ENCODE measurements at places on chromosomes 5 and 9. TPM values are rescaled to one million over a fixed set of nuclear protein-coding genes. Genes with fewer than 3 reads are reported as not detected.
A peak's percentile ranks its signal among the peaks of the same experiment; 100 is the strongest.

DNA sequence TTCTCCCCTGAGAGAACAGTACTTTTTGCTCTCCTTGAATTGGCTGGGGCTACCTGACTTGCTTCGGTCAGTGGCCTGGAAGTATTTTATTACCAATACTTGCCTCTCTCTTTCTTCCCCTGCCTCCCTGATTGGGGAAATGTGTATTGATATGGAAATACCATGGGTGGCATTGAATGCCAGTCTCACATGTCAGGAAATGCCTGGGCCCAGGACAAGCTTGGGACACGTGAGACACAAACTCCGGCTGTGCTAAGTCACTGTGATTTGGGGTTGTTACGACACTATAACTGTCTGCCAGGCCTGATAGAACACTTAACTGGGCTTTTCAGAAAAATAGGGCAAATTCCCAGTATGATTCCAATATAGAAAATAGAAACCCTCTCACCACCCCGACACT is 238.3 kb downstream of the GADD45G start:
- DNase-seq, result no peak
- no peaks in the 10 kb centered on the region for H3K4me1 ChIP-seq
- no peak overlapping the region for H3K27ac ChIP-seq
- no peaks in the 10 kb centered on the region for H3K36me3 ChIP-seq
- H3K4me3 ChIP-seq, result no peak overlapping the region

DNA sequence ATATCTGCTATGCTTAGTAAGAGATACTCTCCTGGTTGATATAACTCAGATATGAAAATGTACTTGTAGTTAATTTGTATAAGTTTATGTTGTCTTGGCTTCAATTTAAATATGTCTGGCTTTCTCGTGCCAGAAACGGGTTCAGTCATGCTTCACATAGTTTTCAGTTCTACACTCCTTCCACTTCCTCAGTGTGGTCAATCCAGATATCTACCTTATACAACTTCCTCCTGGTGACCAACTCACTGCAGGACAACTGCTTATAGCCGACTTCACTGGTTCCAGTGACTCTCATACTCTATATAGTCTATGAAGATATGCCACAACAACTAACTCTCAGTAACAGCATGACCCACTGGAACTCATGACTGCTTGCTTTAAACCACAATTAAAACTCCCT is 690.4 kb downstream of the SLCO4C1 start:
- no peak overlapping the region for H3K27ac ChIP-seq
- H3K27me3 ChIP-seq, result no peaks in the 10 kb centered on the region
- DNase-seq, result no peak
- H3K4me1 ChIP-seq, result no peaks in the 10 kb centered on the region
- H3K36me3 ChIP-seq, result no peaks in the 10 kb centered on the region
- H3K4me3 ChIP-seq, result no peak overlapping the region

GRCh38 chr9:6413365-6414246 is 607 bp downstream of the UHRF2 start:
- no peaks in the 10 kb centered on the region for H3K27me3 ChIP-seq
- H3K27ac ChIP-seq, result peak overlapping the region; percentile 86
- no peaks in the 10 kb centered on the region for H3K4me1 ChIP-seq
- no peak for DNase-seq
- H3K4me3 ChIP-seq, result peak overlapping the region; percentile 87

- DNase-seq, result no peak
- H3K27me3 ChIP-seq, result no peaks in the 10 kb centered on the region
- H3K36me3 ChIP-seq, result no peaks in the 10 kb centered on the region
These were observed 173.0 kb downstream of the MAST4 start for GRCh38 chr5:66769030-66769733.

DNA sequence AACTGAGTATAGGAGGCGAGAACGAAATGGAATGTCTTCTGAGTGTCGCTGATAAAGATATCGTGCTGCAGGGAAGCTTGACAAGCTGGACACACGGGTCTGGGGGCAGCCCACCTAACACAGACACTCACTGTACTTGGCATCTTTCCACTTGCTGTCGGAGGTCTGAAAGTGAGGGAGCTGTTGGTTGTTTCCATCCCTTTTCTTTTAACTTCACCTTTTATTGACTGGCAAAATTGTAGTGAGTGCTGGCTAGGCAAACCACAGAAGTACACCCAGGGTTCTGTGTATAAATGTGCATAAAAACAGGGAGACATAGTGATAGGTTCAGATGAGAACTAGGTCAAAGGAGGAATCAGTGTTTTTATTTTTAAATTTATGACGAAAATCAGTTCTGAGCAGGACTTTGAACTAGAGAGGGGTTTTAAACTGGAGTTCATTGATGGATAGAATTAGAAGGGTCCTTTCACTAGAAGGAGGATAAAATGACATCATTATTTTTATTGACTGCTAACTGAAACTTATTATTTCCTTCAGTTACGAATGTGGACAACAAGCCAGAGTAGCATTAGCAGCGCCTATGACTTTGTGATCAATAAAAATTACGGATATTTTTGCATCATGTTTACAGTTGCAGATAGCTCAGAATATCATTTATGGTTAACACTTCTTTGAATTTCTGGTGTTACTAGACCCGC is 817 bp downstream of the GAPVD1 start:
- H3K36me3 ChIP-seq, result peaks cover 16% of the 10 kb centered on the region
- peak overlapping the region; percentile 93 for H3K4me3 ChIP-seq
- peaks cover 24% of the 10 kb centered on the region for H3K4me1 ChIP-seq
- peak overlapping the region; percentile 88 for H3K27ac ChIP-seq
- H3K27me3 ChIP-seq, result no peaks in the 10 kb centered on the region

DNA sequence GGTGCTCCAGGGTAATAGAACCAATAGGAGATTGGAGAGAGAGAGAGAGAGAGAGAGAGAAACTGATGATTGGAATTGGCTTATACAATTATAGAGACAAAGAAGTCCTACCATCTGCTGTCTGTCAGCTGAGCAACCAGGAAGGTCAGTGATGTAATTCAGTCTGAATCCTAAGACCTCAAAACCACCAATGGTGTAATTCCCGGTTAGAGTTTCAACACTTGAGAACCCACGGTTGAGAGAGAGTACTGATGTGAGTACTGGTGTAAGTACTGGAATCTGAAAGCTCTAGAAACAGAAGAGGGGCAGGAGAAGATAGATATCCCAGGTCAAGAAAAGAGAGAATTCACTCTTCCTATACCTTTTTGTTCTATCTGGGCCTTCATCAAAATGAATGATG is 775.8 kb downstream of the EFNA5 start:
- no peak for DNase-seq
- H3K4me3 ChIP-seq, result no peak overlapping the region
- H3K36me3 ChIP-seq, result no peaks in the 10 kb centered on the region
- no peaks in the 10 kb centered on the region for H3K27me3 ChIP-seq
- H3K27ac ChIP-seq, result no peak overlapping the region

The PCDHGA7 gene
- total RNA-seq, result 8.7 TPM

The DBH gene
- total RNA-seq, result under 0.01 TPM

GRCh38 chr5:62341783-62342475 is 35.9 kb downstream of the KIF2A start:
- no peak overlapping the region for H3K27ac ChIP-seq
- H3K4me3 ChIP-seq, result no peak overlapping the region
- no peaks in the 10 kb centered on the region for H3K27me3 ChIP-seq
- no peaks in the 10 kb centered on the region for H3K4me1 ChIP-seq

DNA sequence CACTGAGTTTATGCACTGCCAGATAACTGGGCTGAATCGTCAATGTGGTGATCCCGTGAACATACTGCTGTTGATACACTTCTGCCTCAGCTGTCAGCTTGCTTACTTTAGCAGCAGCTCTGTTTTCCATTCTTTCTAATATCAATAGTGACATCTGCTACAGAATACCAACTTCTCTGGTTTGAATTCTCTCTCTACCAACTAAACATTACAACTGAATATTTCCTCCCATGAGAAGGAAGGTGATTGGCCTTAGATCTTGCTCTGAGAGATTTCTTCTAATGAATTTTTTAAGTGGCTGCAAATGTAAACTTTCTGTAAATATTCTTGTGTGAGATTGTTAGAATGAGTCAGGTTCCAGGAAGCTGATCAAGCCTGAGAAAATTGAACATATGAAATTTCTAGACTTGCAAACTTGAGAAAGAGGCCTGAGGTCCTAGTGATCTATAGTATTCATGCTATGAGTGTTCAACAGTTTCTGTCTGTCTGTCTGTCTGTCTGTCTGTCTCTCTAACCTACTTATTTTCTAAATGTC is 205.5 kb upstream of the CDKN2B start:
- H3K4me3 ChIP-seq, result no peak overlapping the region
- no peak for DNase-seq
- peaks cover 29% of the 10 kb centered on the region for H3K4me1 ChIP-seq
- H3K27me3 ChIP-seq, result no peaks in the 10 kb centered on the region

GRCh38 chr9:113546566-113546965 is 83.0 kb downstream of the RGS3 start:
- peaks cover 24% of the 10 kb centered on the region for H3K4me1 ChIP-seq
- no peaks in the 10 kb centered on the region for H3K27me3 ChIP-seq
- no peaks in the 10 kb centered on the region for H3K36me3 ChIP-seq
- H3K27ac ChIP-seq, result no peak overlapping the region
- DNase-seq, result no peak
- no peak overlapping the region for H3K4me3 ChIP-seq

The LCP2 gene
- 41.9 TPM for total RNA-seq

DNA sequence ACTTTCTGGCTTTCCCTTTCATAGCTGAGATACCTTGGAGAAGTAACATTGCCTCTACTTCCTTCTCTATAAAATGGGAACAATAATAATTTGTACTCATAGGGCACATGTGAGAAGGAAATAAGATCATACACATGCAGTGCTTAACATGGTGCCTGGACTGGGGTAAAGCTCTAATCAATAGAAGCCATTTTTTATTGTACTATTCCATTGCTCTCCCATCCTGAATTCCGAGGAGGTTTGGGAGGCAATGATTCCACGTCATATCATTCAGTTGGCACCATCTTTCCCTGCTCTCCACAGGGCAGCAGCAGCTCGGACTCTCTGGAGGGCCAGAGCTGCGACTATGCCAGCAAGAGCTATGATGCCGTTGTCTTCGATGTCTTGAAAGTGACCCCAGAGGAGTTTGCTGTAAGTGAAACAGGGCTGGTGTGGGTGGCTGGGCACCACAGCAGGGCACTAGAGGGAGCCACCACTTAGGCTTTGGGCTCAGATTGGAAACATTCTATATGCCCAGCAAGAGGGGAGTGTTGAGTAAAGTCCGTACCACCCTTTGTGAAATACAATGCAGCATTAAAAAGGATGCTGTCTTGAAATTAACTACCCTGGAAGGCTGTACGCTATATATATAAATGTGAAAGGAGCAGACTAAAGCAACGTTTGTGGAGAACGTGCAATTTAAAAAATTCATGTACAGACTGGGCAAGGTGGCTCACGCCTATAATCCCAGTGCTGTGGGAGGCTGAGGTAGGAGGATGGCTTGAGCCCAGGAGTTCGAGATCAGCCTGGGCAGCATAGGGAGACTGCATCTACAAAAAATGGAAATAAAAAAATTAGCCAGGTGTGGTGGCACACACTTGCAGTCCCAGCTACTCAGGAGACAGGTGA is 51.2 kb downstream of the RALGPS1 start:
- no peak for DNase-seq
- H3K4me1 ChIP-seq, result no peaks in the 10 kb centered on the region
- H3K4me3 ChIP-seq, result no peak overlapping the region
- peak overlapping the region; percentile 46 for H3K27ac ChIP-seq
- no peaks in the 10 kb centered on the region for H3K27me3 ChIP-seq
- H3K36me3 ChIP-seq, result no peaks in the 10 kb centered on the region

- H3K4me1 ChIP-seq, result peaks cover 70% of the 10 kb centered on the region
- H3K27me3 ChIP-seq, result no peaks in the 10 kb centered on the region
- no peaks in the 10 kb centered on the region for H3K36me3 ChIP-seq
- peak overlapping the region; percentile 95 for H3K27ac ChIP-seq
- DNase-seq, result no peak
These were observed 4.2 kb downstream of the NINJ1 start for GRCh38 chr9:93129691-93130500.

The NR2F1 gene
- 65.1 TPM for total RNA-seq

DNA sequence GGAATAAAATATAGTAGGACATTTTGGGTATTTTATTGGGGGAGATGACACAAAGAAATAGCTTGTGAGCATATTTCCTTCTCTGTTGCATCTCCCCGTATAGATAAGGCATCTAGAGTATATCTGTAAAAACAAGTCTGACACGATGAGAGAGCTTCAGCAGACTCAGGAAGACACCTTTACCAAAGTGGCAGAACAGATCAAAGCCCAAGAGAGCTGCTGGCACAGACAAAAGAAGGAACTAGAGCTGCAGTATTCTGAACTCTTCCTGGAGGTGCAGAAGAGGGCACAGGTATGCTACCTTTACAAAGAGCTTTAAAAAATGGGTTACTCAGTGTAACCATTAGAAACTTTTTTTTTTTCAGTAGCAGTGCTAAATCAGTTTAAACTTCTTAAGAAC is 176.7 kb downstream of the CCDC171 start:
- H3K4me1 ChIP-seq, result no peaks in the 10 kb centered on the region
- no peak overlapping the region for H3K27ac ChIP-seq
- no peak for DNase-seq
- H3K36me3 ChIP-seq, result no peaks in the 10 kb centered on the region

GRCh38 chr5:96054311-96055030 is 92.8 kb upstream of the ELL2 start:
- H3K4me1 ChIP-seq, result no peaks in the 10 kb centered on the region
- H3K27ac ChIP-seq, result no peak overlapping the region
- no peaks in the 10 kb centered on the region for H3K36me3 ChIP-seq
- H3K27me3 ChIP-seq, result no peaks in the 10 kb centered on the region
- no peak overlapping the region for H3K4me3 ChIP-seq

- H3K4me3 ChIP-seq, result no peak overlapping the region
- no peak for DNase-seq
- no peaks in the 10 kb centered on the region for H3K27me3 ChIP-seq
- H3K36me3 ChIP-seq, result no peaks in the 10 kb centered on the region
- no peaks in the 10 kb centered on the region for H3K4me1 ChIP-seq
These were observed 92.6 kb upstream of the GAS1 start for GRCh38 chr9:87039809-87040392.

DNA sequence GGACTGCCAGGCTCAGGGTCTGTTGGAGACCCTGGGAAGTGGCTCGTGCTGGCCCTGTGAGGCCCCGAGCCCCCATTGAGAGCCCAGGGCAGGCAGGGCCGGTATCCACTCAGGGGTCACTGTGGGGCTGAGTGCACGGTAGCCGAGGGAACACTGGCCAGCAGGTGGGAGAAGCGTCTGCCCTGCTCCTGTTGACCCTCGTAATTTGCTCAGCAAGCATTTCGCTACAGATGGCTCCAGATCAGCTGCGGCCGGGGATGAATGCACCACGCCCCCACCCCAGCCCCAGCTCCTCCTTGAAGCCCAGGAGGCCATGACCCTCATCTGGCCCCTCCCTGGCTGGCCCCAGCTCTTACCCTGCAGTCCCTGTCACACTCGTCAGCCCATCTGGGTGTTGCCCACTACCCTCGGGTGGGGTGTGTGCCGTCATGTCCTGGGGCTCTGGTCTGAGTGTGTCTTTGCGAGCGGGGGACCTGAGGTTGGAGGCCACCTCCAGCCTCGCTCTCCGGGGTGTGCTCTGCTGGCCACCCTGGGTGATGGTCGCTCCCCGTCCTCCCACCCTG is 6.1 kb upstream of the NRARP start:
- H3K4me3 ChIP-seq, result no peak overlapping the region
- peaks cover 50% of the 10 kb centered on the region for H3K4me1 ChIP-seq
- H3K27ac ChIP-seq, result no peak overlapping the region
- H3K36me3 ChIP-seq, result no peaks in the 10 kb centered on the region
- DNase-seq, result no peak

Data from tibial nerve (tissue), 4 donors.